ENCODE measurements at places on chromosomes 4 and X.

GRCh38 chrX:54979432-54979831 lies 14.6 kb downstream of the PFKFB1 start:
- DNase-seq, result no peak

DNA sequence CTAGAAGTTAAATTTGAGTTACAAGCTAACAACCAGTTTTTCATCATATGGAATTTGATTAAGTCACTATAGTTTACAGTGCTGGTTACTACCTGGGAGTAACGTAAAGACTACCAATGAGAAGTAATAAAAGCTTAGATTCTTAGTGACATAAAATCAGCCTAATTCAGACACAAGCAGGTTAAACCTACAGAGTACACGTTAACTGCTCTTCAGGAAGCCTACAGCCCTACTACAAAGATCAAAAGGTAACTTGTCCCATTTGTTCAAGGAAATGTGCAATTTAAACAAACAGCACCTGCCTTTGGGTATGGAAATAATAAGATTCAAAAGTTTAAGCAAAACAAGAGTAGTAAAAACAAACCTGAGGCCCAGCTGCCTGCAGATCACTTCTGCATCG lies 21.5 kb downstream of the PRSS12 start:
- no peak for DNase-seq

DNA sequence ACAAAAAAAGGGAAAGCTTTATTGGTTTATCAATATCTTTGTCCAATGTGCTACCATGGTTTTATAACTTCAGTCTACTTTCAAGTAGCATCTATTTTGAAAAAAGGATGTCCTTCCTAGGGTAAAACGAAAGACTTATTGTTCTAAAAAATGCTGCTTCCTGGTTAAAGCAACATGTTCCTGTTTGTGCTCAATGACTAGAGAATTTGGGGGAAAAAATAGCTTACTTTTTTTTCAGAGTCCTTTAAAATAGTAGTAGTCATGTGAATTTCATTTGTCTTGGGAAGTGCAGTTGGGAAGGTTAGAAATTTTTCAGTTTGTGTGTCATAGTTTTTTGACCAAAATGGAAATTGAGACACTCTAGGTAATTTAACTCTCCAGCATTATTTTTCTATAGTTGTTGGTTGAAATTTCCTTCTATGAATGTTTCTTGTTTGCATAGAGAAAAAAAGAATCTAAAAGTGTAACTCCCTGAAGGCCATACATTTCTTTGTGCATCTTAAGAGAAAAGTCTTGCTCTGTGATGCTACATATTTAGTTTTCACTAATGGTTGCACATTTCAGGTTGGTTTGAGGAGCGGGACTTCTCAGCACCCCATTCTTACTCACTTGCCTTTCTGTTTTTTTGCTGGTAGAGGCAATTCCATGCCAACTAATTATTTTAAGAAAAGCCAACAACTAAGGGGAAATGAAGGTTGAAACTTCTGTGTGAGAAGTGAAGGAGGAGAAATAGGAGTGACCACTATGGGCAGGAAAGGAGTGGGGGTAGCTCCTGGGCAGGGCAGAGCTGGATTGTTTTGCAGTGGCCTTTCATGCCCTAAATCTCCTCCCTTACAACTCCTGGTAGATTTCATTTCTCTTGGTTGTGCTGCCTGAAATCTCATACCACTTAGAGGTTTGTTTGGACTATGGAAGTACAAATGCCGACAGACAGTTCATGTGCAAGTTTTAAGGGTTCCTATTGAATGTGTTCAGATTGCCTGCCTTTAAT lies 76.4 kb downstream of the RAPGEF2 start:
- no peak for DNase-seq

DNA sequence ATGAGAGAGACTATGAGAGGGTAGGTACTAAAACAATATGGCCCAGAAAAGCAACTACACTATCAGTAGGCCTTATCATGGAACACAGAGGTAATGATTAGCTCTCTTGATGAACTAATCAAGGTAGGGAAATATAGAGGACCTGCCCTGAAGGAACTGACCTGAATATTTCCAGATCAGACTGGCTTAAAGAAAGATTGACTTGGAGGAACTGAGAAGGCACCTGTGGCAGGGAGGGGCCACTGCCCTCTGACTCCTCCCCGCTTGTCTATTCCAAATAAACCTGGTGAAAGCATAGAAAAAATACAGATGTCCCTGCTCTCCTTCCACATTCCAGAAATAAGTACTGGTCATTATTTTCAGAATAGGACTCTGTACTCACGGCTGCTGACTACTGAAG lies 5.5 kb downstream of the RPS6KA6 start:
- no peak for DNase-seq

DNA sequence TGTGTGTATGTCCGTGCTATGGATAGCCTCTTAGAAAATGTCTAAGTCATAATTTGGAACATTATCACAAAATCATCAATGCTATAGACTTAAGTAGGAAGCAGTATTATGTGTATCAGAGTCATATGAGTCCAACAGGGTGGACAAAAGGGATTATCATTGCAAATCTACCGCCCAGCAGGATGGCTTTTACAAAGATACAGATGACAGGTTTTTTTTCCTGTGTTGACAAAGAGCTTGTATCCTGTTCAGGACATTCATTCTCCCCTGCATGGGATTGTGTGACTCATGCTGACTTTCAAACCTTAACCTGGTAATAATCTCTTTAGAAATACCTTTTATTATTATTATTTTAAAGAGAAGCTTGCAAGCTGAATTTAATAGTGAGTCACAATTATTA lies 310.3 kb upstream of the GNPDA2 start:
- DNase-seq, result no peak

DNA sequence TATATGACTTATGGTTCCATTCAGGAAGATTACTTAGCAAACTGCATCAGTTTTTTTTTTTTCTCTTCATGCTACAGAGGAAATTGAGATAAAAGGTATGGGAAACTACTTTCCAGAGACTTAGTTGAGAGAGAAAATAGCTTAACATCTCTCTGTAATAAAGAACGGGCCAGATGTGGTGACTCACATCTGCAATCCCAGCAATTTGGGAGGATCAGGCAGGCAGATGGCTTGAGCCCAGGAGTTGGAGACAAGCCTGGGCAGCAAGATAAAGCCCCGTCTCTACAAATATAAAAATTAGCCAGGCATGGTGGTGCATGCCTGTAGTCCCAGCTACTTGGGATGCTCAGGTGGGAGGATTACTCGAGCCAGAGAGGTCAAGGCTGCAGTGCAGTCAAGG lies 271.2 kb upstream of the TENM3 start:
- no peak for DNase-seq

DNA sequence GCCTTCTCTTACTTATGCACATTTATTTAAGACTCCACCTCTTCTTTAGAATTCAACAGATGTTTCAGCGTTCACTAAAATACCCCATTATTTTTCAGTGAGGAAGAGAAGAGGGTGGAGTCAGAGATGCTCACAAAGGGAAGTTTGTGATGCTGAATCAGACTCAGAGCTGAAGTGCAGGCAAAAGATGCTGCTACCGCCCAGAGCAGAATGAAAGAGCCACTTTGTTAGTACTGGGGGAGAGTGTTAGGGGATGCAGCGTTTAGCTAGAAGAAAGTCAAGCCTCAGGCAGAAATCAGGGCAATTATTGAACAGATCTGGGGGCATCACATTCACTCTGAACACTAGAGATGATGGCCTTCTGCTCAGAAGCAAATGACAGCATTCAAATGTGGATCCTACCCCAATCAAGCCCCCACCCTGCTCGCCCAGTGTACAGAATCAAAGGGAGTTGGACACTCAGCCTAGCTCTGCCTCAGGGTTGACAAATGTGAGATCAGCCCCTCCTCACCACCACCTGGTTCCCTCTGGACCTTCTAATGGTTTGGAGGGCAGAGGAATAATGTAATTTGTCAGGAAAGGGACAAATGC lies 138.3 kb downstream of the UNC5C start:
- DNase-seq, result no peak

DNA sequence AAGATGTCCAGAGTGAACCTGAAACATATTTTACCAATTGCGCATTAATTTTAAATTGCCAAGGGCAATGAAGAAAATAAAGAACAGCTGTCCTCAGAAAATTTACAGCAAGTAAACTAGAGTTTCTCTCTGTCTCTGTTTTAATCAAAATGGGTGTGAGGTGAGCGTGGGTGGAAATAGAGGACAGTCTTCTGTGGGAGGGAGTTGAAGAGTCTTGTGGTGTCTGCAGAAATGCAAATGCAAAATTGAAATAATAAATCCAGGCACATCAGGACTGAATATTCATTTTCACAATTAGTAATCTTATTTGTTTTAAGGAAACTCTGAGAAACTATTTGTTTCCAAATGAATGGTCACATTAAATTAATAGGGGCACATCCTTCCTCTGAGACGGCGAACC lies 192.0 kb downstream of the ARHGAP10 start:
- DNase-seq, result no peak

DNA sequence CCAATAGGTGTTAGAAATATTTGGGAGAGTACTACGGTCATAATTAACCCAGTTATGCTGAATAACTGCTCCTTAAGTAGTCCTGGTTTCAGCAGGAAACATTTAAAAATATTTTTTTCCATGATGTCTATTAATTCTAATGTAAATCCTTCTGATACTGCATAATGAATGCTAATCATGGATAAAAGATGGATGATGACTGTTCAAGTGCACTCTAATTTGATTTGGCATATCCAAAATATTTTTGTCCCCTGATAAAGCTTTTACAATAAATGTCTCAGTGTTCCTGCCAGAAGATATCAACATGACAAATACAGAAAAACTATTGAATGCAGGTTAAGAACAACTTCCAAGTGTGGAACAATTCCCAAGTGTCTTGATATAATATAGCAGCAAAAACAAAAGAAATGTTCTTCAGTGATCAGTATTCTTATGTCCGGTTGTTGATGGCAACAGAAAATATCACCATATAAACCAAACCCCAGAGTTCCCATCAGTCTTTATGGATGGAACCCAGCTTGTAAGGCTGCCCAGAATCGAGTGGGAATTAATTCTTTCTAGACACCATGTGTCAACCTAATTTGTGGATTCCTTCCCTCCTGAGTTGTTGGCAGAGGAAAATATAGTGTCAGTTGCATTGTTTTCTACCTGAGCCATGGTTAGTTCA lies 205.4 kb upstream of the GK2 start:
- DNase-seq, result no peak

DNA sequence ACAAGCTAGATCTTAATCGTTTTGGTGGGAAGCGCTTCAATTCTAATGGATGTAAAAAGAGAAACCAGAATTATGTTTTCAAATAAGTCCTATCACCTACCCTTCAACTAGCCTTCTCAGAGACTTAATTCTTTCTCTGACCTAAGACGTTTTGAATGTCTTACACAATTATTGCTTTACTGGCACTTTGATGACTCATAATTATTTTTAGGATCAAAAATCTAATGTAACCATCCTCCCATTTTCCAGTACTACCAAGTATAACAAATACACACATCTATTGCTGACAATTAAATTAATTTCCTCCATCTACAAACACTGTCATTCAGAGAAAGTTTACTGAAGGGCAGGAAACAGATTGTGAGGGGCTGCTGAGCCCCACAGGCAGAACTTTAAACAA lies 108.6 kb downstream of the PPP3CA start:
- DNase-seq, result no peak

DNA sequence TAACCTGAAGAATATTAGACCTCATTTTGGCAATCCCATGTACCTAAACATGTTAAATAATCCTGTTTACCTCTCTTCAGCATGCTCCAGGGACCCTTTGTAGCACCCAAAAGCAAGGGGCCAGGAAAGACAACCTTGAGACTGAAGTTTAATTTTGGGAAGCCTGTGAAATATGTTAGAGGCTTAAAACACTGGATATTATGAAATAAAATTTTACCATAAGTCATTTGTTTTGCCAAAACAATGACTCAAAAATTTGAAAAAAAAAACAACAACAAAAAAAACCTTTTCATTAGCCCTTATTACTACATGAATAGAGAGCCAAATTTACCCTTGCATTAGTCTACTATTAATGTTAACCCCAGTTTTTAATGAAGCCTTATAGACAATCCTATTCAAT lies 49.7 kb downstream of the HMGB2 start:
- no peak for DNase-seq
